ENCODE measurements at places on chromosomes 12 and 14.

DNA sequence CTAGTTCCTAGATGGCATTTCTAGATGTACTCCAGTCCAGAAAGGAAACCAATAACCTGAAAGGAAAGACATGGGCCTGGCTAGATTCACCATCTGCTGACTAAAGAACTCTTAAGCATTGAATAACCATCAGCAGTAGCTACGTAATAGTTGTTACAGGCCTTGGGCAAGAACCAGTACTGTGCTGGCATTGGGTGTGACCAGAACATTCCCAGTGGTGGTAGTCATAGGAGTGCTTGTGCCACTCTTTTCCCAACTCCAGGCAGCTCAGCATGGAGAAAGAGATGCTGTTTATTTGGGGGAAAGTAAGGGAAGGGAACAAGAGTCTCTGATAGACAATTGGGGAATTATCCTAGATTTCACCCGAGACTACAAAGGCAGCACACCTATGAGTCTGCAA lies 333.3 kb downstream of the SLC16A7 start:
- DNase-seq, result no peak

- DNase-seq, result no peak
These were observed 75.9 kb downstream of the LIN7A start for GRCh38 chr12:80861641-80862378.

DNA sequence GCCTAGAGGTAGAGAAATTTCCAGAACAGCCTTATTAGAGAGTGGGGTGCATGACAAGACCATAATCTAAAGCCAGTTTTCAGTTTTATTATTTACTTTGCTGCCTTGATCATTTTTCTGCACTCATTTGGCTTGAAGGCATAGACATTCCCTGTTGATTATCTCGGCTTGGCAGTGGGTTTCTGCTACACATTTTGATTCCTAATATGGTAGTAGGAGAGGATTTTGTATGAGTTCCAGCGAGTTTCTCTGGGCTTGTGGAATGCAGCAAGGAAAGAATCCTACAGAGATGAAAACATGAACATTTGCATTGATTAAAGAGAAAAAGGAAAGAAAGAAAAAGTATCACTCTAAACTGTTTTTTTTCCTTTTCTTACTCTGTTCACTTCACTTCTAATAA lies 281.2 kb downstream of the PAWR start:
- no peak for DNase-seq

DNA sequence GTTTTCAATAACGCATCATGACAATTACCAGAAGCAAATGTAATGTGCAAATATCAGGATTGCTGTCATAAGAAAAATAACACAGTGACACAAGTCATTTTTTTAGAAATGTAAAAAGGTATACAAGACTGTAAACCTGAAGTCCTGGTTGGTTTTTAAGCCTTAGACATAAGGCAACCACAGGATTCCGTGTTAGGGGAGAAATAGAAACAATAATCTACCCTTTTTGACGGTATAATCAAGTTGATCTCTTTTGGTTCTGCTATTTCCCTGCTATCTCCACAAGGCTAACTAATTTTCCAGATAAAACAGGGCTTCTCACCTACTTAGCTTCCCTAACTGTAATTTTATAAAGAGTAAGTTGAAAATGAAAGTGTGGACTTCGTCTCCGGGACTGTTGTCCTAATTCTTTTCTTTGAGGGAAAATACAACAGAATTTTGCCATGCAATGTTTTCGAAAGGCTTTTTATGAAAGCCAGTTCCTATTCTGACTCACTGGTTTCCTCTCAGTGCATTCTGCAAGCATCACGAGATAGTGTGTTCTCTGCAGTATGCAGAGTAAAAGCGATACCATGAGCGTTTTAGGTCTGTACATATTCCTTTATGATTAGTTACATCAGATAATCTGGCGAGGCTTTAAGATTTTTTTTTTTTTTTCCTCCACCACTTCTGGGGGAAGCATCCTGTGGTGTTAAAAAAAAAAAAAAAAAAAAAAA lies 10.6 kb downstream of the MYO1H start:
- DNase-seq, result no peak

DNA sequence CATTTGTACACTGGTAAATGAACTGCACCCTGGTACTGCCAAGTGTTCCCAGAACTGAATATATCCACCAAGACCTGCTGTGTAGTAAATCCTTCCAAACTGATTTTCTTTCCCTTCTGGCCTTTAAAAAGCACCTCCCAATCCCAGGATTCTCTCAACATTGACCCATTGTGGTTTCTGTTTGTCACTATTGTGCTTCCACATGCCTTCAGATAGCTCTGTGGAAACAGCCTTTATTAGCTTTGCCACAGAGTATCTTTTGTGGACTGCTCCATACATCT lies 949 bp upstream of the KIF21A start:
- no peak for DNase-seq

- no peak for DNase-seq
These were observed 45.5 kb upstream of the SELPLG start for GRCh38 chr12:108679106-108679681.

GRCh38 chr14:64119980-64120379 lies 174.2 kb downstream of the ESR2 start:
- no peak for DNase-seq

DNA sequence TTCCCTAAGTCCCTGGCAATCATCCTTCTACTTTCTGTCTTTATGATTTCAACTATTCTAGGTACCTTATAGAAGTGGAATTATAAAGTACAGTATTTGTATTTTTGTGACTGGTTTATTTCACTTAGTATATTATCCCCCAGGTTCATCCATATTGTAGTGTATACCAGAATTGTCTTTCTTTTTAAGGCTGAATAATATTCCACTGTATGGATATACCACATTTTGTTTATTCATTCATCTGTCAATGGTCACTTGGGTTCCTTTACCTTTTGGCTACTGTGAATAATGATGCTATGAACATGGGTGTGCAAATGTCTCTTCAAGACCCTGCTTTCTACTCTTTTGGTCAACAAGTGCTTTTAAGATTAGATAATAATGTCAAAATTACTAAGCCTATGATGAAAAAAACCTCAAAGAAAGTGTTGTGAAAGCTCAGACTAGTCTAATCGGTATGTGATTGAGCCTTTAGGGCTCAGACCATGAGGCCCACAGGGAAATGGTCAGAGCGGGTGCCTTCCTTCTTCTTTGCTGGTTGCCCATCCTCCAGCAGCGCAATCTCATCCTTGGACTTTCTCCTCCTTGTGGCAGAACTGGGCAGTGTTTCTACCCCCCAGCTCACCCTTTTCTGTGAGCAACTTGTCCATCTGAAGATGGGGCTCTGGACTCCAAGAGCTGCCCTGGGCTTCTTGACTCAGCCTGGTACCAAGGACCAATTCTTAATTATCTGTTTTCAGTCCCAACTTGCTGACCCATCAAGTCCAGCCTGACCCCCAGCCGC lies 105.4 kb downstream of the TTC8 start:
- no peak for DNase-seq

- no peak for DNase-seq
These were observed 29.1 kb downstream of the PLEKHG3 start for GRCh38 chr14:64733321-64733720.

GRCh38 chr12:6635856-6636531 lies at the start of gene LPAR5:
TSS of gene LPAR5 (minus strand) at chr12:6635959. CDS start at chr12:6621248, 14,711 bp downstream.
- no peak for DNase-seq

DNA sequence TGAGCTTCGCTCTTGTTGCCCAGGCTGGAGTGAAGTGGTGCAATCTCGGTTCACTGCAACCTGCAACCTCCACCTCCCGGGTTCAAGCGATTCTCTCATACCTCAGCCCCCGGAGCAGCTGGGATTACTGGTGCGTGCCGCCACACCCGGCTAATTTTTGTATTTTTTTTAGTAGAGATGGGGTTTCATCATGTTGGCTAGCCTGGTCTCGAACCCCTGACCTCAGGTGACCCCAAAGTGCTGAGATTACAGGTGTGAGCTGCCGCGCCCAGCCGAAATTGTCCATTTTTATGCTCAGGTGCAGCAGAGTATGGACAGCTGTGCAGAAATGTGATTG lies 19.2 kb upstream of the CYP46A1 start:
- DNase-seq, result no peak

DNA sequence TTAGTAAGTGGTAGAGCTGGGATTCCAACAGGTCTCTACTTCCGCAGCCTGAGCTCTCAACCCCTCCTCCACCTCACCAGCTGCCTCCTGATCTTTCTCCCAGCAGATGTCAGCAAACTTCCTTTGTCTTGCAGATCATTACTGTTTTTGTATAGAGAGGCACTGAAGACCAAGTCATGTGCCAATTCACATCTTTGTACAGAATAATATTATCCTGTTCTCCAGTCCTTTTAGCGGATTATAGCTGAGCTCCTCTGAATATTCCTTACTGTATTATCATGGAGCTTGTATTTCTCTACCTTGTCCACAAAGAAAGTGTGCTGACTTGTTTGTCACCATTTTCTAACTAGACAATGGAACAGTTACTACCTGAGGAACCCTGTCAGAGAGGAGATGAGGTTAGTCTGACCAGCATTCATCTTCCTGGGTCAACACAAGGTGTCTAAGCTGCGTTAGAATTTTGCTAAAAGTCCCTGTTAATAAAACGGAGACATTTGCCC lies 142.3 kb upstream of the ARHGAP5 start:
- DNase-seq, result no peak

- DNase-seq, result no peak
These were observed at the start of gene LTB4R2 for GRCh38 chr14:24309538-24310264. TSS of gene LTB4R2 (plus strand) at chr14:24310140. CDS start at chr14:24310665, 525 bp downstream.

DNA sequence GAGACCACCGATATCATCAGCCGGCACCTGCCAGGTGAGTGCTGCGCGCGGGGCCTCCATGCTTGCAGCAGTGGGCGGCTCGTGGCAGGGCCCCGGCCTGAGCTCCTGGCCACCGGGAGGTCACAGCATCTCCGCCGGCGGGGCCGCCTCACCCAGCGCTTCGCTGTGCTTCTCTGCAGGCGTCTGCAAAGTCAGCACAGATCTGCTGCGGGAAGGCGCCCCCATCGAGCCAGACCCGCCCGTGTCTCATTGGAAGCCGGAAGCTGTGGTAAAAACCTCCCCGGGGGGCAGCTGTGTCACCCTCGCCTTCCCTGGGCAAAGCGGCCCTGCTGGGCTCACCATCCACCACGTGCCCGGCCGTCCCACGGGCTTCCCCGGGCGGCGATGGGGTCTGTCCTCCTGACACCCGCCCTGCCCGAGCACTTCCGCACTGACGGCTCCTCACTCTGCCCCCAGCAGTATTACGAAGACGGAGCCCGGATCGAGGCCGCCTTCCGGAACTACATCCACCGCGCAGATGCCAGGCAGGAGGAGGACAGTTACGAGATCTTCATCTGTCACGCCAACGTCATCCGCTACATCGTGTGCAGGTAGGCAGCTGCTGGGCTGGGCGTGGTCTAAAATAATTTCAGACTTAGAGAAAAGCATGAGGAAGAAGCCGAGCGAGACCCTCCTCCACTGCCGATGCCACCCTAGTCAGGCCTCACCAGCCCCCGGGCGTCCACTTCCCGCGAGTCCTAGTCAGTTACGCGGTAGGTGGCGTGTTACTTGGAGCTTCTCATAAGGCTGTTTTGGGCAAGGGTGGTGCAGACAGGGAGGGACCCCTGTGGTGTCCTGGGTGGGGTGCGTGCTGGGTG lies 7.1 kb downstream of the PGAM5 start:
- no peak for DNase-seq

GRCh38 chr14:64987438-64987767 lies 708 bp downstream of the FNTB start:
- no peak for DNase-seq

GRCh38 chr12:67701121-67701520 lies 52.6 kb downstream of the DYRK2 start:
- DNase-seq, result no peak

- DNase-seq, result no peak
These were observed 47.3 kb downstream of the ACSM4 start for GRCh38 chr12:7351177-7351576.

DNA sequence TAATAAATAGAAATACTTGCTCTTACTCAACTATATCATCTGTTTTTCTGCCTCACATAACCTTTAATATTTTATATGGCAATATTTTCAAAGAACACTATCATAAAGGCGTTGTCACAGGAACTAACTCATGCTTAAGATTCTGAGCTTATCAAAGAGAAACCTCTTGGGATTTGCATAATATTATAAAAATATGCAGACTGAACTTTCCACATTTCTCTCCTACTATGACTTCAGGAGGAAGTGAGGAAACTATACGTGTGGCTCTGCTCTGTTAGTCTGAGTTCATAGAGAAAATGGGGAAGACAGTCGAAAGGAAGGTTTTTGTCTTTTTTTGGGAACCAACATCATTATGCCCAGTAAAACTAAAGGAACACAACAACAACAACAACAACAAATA lies 124.7 kb downstream of the GARIN6 start:
- no peak for DNase-seq

- no peak for DNase-seq
These were observed 103.7 kb downstream of the VCPKMT start for GRCh38 chr14:50012644-50013043.

- DNase-seq, result no peak
These were observed 2.8 kb upstream of the KRAS start for GRCh38 chr12:25253371-25254068.

DNA sequence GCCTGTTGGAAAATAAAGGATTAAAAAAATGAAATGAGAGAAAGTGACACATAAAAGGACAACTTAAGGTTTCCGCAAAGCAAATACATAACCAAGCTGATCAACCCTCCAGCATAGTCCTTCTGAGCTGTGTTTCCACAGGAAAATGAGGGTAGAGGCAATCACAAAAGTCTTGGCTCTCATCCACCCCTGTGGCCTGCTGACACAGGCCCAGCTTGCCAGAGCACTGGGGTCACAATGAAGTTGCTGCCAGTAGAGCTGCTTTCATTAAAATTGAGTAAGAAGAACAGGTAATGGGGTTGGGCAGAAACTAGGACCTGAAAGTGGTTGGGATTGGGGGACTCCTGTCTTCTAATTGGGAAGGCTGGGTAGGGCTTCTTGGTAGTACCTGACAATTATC lies 65.9 kb downstream of the RERG start:
- DNase-seq, result no peak

DNA sequence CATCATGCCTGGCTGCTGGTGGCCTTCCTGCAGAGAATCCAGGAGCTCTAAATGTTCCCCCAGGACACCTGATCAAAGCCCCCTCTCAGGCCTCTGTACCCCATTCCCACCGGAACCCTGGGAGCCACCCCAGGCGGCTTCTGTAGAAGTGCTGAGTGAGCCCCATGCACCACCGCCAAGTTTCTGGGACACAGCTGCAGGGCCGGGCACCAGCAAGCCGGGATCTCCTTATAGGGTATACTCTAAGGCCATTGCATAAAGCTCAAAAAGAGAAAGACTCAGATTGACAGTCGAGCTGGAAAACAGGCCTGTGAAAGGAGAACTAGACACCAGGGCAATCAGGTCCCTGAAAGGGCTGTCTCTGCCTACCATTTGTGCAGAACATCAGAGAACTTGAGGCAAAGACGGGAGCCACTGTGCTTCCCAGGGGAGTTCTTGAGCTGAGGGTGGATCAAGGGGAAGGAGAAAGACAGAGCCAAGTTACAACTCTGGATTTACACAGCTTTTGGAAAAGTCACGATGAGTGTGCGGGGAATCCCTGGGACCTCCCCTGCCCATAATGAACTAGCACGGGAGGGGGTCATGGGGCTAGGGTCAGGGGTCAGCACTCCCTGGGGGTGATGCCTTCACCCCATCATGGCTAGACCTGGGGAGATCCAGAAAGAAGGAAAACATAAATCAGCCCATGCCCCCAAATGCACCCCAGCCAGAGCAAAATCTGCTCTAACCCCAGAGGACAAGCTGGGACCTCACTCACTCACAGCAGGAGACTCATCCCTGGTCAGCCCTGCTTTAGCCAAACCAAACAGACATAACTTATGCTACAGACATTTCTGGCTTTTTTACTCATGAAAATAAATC lies 51.1 kb downstream of the ITPK1 start:
- DNase-seq, result no peak

All from osteocyte (in vitro differentiated cells).